ENCODE measurements at places on chromosomes 2 and 18.

DNA sequence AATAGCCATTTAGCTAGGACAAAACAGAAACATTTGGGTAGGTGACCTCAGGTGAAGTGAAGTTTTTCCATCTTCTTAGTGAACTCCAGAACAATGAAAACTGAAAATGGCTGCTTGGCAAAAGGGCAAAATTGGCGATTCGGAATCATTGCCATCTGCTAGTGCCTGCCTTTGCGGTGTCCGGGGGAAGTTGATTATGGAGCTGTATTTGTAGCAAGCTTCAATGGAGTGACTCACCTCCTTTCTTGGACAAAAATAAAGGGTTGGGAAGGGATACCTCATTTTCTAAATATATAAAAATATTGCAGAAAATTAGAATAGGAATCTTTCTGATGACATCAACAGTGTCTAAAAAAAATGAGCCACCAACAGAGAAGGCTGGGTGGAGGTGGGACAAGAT is 460.5 kb downstream of the TGIF1 start:
- DNase-seq, result no peak

DNA sequence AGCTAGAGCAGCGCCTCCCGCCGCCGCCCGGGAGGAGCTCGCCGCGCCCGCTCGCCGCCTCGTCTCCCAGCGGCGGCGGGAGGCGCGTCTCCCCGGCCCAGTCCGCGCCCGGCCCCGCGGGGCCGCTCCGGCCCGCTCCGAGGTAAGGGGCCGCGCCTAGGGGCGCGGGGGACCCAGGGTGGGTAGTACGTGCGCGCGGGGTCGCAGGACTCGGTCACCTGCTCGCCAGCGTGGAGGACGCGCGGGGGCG is 259 bp downstream of the NPAS2 start:
- no peak for DNase-seq

DNA sequence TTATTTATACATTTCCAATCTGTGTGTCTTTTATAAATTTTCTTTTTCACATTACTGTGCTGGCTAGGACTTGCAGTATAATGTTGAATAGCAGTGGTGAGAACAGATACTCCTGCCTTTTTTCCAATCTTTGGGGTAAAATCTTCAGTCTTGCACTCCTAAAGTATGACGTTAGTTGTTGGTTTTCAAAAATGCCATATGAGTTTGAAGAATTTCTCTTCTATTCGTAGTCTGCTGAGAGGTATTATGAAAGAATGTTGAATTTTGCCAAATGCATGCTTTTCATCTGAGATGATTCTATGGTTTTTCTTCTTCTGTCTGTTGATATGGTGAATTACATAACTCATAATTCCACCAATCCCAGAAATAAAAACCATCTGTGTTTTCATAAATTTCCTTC is 335.3 kb upstream of the CHST9 start:
- no peak for DNase-seq

DNA sequence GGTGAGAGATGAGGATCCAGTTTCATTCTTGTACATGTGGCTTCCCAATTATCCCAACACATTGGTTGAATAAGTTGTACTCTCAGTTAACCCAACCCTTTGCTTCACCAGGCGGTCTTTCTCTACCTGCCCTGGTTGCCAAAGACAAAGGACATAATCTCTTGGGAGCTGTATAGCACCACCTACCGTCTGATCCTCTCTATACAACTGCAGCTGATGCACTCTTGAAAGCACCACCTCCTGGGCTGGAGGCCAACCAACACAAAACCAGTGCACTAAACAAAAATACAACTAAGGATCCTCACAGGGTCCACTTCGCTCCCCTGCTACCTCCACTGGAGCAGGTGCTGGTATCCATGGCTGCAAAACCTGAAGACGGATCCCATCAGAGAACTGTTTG is 473.6 kb upstream of the NRXN1 start:
- no peak for DNase-seq

- DNase-seq, result no peak
Observed at GRCh38 chr2:180184506-180184905, 177.4 kb upstream of the CWC22 start.

- DNase-seq, result no peak
Observed at GRCh38 chr2:54680397-54681041, 42.9 kb upstream of the EML6 start.

DNA sequence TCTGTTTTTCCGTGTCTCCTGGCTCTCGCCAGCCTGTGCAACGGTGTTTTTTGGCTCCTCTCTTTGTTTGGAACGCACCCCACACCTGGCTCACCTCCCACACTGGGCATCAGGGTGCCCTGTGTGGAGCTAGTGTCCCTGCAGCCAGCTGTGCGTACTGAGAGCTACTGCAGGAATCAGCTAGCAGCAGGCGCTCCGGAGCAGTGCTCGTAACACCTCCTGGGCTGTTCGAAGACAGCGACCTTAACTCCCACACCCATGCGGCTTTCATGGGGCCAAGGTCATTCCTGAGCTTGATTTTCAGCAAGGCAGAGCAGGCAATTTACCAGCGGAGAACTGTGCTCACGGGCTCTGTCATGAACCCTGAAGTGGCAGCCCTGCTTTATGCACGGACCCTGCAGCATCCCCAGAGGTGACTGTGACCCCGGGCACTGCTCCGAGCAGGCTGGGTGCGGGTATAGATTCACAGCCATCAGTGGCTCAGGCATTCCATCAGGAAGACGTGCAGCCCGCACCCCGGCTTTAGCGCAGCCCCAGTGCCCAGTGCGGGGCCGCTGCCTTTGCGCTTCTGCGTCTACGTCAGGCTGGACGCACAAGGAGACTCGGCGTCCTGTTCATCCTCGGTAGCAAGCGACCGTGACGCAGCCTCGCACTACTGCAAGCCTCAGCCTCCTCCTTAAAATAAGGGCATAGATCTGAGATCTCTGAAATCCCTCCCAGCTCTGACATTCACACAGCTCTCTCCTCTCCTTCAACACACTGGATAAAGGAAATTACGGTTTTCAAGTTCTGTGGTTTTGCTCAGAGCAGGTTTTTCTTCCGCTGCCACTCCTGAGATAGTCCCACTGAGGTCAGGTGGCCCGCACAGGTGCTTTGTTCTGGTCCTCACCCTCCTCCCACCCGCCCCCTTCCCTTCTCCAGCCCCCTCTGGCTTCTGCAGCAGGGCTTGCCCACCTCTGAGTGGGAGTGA is 58.2 kb downstream of the ADI1 start:
- no peak for DNase-seq

DNA sequence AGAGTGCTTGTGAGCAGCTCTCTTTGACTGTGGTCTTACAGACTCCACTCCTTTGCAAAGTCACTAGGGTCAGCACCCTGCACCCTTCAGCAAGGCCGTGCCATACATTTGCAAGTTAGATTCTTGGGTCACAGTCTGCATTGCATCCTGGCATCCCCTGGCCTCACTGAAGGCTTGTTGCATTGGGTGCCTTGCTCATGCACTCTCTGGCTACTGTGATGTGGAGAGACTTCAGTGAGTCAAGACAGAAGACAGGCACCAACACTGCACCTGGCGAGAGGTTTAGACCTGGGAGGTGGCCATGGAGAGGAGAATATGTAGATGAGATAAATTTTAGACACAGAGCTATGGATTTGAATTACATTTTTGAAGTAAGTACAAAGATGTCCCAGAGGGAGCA is 146.4 kb upstream of the COPS8 start:
- DNase-seq, result no peak

DNA sequence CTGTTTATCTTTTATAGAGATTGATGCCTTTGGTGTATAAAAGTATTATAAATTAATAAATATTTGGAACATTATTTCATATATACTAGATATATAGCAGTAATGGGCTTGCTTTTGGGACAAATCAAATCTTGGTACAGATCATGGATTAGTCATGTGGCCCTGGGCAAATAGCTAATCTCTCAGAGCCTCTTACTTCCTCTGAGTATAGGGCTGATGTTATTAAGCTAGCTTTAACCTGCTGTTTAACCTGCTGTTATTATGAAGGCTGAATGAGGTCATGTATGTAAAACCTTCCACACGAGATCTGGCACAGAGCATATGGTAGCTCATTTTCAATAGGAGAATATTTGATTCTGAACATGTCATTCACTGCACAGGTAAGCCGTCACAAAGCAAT is 5.7 kb downstream of the ITGB6 start:
- no peak for DNase-seq

- peak; percentile 77 for DNase-seq
Observed at GRCh38 chr2:233059797-233060500, at the start of gene INPP5D. Gene INPP5D (plus strand): TSS chr2:233060342. CDS start chr2:233060479, 137 bp downstream.

- no peak for DNase-seq
Observed at GRCh38 chr2:25853038-25853638, 25.1 kb downstream of the ASXL2 start.

- no peak for DNase-seq
Observed at GRCh38 chr2:39567507-39567906, 98.2 kb upstream of the TMEM178A start.

GRCh38 chr2:102635317-102635716 is 16.0 kb downstream of the SLC9A2 start:
- DNase-seq, result no peak

DNA sequence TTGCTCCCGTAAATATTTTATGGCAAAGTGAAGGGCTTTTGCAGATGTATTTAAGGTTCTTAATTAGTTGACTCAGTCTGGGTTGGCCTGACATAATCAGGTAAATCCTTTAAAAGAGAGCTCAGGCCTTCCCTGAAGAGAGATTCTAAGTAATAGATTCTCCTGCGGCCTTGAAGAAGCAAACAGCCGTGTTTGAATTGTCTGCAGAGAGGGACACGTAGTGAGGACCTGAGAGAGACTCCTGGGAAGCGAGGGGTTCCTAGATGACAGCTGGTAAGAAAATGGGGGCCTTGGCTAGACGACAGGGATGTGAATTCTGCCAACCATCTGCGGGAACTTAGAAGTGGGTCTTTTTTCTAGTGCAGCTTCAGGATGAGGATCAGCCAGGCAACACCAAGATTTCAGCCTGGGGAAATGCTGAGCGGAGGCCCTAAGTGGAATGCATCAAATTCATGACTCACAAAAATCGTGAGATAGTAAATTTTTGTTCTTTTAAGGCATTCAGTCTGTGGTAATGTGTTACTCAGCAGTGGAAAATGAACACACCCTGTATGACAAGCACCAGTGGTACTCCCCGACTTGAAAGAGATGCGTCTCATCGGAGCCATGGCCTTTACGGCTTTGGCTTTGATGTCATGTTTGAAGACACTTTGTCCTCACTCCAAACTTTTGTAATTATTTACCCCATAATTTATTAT is 62.1 kb upstream of the SMIM21 start:
- no peak for DNase-seq

DNA sequence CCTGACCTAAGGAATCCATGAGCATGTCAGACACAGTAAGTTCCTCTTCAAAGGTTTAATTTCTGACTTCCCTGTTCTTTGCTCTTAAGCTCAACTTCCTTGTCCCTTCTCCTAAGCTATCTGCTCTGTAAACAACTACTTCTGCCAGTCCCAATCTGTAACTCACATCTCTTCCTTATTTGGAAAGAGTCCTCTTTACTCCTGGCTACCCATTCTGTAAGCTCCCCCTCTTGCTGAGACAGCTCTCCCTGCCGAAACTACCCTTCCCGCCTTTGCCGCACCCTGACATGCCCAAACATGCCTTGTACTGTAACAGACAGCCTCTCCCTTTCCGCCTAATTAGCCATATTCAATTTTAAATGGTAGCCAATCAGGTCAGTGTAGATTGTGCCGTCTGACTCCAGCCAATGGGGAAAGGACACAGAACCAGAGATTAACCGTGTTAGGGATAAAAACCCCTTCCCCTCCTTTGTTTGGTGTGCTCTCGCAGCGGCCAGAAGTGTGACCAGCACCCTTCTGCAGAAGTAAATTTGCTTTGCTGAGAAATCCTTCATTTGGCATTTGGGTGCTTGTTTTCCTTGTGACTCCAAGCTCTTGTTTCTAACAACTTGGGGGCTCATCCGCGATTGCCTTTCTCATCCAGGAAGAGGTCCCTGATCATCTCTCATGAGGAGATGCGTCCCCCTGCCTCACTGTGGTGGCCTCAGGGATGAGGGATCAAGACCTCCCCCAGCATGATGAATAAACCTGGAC is 49.0 kb downstream of the PIAS2 start:
- DNase-seq, result no peak

DNA sequence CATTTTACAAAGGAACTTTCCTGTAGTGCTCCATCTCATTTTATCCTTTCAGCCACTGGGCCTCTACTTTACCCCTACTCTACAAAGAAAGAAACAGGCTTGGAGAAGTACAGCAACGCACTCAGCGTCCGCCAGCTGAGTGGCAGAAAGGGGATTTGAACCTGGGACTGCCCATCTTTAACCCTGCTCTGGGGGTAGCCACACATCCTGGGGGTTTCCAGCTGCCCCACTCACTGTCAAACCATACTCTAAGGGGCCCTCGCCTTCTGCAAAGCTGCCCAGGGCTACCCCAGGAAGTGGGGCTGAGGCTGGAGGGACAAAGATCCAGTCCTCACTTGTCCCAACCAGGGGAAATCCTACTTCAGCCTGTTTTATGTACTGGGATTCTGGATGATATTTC is 17.9 kb downstream of the HS1BP3 start:
- no peak for DNase-seq

GRCh38 chr2:3112131-3112530 is 265.5 kb downstream of the EIPR1 start:
- no peak for DNase-seq

DNA sequence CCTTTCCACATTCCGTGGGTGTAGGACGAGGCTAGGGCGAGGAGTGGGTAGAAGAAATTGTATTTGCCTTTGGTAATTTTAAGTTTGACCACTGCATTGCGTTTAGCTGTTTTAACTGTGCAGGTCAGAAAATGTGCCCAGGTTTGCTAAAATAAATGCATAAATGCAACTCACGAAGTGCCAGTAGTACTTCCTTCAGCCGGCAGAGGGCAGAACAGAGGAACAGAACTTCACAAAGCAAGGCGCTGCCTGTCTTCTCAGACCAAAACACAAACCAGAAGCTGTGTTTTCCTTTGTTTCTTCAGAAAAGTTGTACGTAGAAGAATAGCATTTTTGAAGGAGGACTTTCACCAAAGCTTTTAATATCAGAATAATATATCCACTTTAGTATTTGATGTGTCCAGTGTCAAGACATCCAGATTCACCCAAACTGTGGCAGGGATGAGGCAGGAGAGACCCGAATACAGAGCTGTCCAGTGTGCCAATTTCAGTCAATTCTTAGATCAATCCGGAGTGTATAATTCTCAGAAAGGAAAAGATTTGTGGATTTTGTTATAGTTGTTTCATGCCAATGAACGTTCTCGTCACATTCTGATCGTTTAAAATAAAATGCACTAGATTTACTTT is 348.6 kb downstream of the DLGAP1 start:
- peak; percentile 8 for DNase-seq
